ENCODE measurements at places on chromosomes 5 and 9.

DNA sequence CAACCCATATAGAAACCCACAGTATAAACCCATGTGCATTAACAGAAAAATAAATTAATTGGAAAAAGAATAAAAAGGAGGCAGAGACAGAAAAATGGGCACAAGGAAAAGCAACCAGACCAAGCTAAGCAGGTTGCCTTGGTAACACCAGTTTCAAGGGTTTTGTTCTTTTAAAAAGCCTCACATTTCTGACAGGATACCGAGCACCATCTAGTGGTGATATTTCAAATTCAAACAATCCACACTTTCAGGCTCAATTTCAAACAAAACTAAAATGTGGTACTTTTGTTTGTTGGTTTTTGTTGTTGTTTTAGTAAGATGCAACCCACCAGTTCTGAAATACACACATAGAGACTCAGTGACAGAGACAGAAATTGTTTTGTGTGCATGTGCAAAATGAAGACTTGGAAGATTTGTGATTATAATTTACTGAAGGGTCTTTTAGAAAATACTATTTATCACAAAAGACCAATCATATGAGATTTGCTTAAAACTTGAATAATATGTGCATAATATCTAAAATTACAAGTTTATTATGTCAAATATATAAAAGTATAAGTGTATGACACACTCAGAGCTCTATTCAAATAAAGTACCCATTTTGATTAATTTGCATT is 318.2 kb downstream of the SLCO4C1 start:
- peak; percentile 32 for DNase-seq

DNA sequence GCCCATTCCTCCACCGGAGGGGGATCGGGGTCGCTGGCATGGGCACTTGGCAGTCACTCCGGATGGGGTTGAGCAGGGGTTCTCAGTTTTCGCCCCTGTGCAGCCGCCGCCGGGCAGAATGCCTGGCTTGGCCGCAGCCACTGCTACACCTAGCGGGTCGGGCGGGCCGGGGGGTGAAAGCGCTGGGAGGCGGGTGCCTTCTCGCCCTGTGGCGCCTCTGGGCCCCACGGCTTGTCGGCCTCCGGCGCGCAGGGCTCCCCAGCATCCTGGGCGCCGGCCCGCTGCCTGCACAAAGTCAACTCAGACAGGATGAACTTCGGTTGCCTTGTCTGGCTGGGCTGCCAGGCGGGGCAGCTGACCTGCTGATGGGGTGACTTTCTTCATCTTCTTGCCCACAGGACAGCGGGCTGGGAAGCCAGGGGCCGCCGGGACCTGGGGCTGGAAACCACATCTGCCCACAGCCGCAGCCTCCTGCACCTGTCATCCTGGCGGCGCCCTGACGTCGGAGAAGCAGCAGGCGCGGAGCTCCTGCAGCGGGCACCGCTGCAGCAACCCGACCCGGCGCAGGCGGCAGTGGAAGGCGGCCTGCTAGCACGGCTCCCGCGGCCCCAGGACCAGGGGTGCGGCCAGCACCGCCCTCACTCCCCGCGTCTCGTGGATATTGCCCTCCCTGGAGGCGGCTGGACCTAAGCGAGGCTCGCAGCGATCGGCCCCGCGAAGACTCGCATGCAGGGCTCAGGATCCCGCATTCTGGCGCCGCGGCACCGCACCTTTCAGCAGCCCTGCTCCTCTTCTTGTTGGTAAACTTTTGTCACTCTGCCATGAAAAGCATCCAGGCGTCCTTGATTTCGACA is 1.3 kb upstream of the ANKRD18A start:
- no peak for DNase-seq

GRCh38 chr5:106649031-106649430 is 1021.7 kb downstream of the EFNA5 start:
- no peak for DNase-seq

- no peak for DNase-seq
Measured at GRCh38 chr5:180159756-180160155, 49.3 kb downstream of the RASGEF1C start.

DNA sequence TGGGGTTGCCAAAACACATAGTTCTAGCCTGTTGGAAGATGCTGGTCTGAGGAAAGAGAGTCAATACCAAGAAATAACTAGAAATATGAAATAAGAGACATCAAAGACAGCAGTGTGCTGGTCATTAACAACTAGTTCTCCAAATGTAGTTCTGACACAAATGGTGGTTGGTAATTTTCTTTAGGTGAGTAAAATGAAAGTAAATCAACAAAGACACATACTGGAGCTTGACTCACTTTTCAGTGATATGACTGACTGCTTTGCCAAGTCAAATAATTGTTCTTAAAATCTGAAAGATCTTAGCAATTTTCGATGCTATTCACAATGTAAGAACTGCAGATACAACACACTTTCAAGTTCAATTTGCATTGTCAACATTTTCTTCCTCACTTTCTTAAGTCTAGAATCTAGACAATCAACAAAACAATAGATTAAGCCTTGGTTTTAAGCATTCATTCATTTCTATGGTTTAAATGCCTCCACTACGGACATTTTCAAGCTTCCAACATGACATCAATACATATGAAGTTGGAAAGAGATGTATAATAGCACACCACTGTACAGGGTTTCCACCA is 166.8 kb upstream of the MAP3K1 start:
- DNase-seq: no peak

DNA sequence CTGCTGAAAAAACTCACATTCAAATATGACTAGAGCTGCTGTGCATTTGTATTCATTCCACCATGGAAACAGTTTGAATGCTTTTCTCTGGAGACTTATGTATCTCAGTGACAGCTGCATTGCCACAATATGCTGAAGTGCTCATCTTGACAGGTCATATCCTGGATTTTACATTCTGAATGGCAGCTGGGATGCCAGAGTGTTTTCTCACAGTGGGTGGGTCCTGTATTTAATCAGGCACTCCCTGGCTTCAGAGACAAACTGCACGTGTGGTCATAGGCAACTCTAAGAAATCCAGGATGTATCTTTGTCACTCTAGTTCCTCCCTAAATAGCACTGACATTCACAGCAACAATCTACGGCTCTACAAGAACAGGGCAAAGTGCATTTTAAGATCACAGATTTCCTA is 75.6 kb downstream of the ST8SIA4 start:
- DNase-seq: peak; percentile 73

- DNase-seq: no peak
Measured at GRCh38 chr5:83683836-83684235, 36.8 kb downstream of the HAPLN1 start.

DNA sequence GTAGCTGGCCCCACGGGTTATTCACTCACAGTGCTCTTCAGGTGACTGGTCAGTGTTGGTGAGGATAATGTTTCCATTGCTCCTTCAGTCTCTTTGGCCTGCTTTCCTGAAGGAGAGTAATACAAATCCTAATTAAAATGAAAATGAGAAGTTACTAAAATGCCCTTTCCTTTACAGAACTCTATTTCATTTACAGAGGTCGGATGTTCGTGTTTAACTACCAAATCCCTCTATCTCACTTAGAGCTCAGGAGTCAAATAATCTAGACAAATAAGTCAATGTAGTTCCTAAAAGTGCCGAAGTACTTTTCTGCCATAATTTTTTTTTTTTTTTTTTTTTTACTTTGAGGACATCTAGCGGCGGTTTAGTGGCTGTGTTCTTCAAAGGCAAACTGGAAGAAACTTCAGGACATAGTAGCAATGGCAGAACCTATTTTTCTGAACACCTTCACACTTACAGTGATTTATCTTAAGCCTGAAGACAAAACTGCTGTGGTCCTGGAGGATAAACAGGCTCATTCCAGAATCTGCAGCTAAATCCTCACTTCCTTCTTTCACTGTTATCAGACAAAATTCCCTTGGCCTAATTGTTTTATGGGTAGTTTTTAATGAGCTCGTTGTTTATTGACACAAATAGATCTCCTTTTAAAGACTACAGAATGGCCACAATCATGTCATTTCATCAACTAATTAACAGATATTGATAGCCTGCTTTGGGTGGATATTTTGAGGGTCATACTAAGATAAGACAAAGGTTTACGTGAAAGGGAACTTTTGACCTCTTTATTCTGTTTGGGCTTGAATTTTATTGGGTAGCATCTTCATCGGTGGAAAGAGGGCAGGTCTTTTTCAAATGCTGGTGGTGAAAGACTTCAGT is 207.6 kb upstream of the DMRTA1 start:
- peak; percentile 45 for DNase-seq

DNA sequence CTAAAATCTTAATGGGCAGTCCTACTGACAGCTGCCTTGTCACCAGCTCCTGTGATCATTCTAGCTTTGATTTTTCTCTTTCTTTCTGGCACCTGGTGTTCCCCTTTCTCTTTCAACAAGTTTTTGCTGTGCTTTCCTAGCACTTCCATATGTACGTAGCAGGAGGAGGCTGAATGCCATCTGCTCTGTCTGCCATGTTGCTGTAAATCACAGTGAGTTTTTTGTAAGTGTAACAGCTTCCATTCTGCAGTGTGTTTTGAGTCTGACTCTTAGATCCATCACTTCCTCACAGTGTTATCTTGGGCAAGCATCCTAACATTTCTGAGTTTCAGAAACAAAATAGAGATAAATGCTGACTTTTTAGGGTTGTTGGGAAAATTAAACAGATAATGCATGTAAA is 247.9 kb downstream of the DOCK8 start:
- DNase-seq: no peak

GRCh38 chr5:6753851-6754250 is 40.6 kb downstream of the TENT4A start:
- no peak for DNase-seq

- DNase-seq: no peak
Measured at GRCh38 chr5:15993919-15994318, 185.7 kb downstream of the MARCHF11 start.

DNA sequence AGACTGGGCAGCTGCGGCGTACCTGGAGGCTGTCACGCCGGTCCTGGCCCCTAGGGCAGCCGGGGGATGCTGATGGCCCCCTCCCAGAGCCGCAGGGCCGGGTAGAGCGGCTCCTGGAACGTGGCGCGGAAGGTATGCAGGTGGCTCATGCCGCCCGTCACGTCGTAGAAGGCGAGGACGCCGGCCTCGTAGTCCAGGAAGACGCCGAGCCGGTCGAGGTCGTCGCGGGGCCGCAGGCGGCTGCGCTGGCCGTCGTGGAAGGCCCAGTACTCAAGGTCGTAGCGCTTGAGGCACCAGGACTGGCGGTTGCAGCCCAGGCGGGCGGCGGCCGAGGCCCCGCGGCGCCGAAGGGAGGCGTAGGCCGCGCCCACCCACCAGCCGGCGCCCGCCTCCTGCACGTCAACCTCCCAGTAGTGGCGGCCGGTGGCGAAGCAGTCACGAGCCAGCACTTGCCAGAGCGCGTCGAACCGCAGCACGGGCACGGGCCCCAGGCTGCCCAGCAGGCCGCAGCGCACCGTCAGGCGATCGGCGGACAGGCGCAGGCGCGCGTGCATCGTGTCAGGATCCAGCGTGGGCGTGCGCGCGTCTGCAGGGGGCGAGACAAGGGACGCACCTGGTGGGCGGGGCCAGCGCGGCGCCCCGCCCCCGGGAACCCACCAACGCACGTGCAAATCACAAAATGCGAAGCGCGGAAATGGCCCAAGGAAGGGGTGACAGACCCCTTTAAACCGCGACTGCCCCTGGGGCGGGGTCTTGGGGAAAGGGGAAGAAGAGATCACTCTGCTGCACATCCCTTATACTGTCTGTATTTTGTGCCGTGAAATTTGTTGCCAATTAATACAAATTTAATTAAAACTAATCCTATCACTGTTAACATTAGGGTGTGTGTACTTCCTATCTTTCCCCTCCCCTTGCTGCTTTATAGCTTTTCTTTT is 31.2 kb downstream of the NANS start:
- DNase-seq: no peak

DNA sequence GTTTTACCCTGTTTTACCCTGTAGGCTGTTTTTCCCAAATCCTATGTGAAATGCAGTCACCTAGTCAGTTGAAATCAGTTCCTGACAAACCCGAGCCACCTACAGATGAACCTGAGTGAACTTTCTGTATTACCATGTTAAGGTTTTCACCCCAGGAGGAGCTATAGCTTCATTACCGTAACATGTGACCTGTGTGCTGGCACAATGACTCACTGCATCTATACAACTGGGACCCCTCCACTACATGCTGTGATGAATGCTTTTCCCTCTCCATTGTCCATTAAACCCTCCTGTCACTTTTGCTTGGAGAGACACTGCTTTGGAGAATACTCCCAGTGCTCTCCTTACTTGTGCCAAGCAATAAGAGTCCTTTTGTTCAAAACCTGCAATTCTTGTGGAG is 1974.8 kb downstream of the EFNA5 start:
- no peak for DNase-seq

DNA sequence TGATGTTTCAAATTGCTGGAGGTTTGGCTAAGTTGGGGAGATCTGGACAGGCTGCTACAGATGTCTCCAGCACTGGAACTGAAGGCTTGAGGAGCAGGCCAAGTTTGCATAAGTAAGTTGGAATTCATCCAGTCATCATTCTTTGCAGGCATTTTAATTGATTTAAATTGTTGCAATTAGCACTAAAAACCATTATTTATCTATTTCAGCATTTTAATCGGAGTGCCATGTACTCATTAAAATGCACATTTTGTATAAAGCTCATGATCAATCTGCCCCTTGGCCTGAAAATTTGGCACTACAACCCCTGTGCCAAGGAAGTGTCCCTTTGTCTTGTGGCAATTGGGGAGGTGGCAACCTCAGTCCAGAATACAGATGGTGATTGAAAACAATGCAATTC is 320.2 kb downstream of the MAT2B start:
- DNase-seq: no peak

GRCh38 chr9:18274693-18275092 is 199.3 kb upstream of the ADAMTSL1 start:
- DNase-seq: no peak

DNA sequence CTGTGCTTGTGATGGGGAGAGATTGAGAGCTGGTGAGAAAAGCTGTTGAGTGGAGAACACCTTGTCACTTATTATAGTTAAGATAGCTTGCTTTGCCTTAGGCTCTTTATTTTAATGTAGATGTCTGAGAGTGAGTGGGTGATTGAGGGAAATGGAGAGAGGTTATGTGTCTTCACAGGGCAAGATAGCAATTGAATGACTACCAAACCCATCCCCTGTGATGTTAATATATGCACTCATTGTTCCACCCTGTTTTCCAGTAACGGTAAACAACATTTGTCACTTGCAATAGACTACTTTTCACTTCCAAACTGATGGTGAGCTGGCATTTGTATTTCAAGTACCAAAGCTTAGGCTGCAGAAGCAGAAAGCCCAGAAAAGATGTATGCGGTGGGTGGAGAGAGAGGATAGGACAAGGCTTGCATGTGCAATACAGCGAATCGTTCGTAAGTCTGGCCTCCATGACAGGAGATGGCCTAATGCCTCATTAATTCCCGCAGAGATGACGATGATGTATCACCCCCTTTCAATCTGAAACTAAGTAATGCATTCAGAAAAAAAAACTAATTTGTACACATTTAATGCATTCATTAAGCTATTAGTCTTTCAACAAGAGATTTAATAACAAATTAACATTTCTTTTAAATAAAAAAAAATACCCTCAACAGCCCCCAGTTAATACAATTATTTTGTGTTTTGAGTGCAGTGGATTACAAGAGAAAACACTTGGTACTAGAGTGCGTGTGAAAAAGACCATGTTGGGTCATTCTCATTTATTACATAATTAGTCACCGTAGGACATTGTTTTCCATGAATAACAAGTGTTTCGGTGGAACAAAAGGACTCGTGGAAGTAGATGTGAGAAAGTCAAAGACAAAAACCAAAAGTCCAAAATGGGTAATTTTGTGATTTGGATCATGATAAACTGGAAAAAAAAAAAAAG is 699.0 kb downstream of the BRINP1 start:
- DNase-seq: no peak

- DNase-seq: no peak
Measured at GRCh38 chr5:15889001-15889400, 290.6 kb downstream of the MARCHF11 start.

GRCh38 chr5:176817841-176818377 is 7.5 kb downstream of the UNC5A start:
- peak; percentile 6 for DNase-seq

- peak; percentile 38 for DNase-seq
Measured at GRCh38 chr5:17218353-17219005, 1.0 kb downstream of the BASP1 start.

Data from inflammatory macrophage treated with lipopolysaccharide for 4 hours (primary cell).